ENCODE measurements at places on chromosomes 1 and 21.

- no peak for DNase-seq
Observed at GRCh38 chr1:174938281-174939007, 61.3 kb upstream of the CACYBP start.

DNA sequence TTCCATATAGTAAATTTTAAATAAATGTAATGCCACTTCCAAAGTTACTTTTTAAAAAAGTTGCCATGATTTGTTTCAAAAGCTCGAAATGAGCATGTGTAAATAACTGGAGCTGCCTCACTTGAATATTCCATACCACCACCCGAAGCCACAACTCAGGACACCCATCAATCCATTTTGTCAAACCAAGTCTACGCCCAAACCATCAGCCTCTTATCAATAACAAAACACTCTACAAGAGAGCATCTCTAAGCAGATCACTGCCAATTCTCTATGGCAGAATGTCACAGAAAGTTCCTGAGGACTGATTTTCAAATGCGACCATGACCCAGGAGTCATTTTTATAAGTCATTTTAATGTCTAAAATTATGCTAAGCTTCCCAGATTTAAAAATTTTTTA lies 4.5 kb downstream of the HNRNPR start:
- no peak for DNase-seq

- no peak for DNase-seq
Observed at GRCh38 chr1:242827538-242827937, 303.0 kb upstream of the PLD5 start.

GRCh38 chr1:94792473-94793295 lies 27.5 kb upstream of the SLC44A3 start:
- peak; percentile 72 for DNase-seq

DNA sequence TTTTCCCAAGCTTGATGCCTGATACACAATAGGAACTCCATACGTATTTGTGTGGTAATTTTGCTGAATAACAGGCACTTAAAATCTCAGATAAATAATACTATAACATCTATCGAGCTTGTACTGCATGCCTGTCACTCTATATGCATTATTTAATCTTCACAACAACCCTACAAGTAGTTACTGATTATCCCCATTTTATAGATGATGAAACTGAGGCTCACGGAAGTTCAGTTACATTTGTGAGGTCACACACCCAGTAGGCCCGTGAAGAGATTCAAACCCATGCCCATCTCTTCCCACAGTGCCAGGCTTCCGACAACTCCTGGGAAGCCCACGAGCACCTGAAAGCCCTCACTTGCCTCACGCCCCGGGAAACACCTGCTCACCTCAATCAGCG lies 98.8 kb downstream of the RAVER2 start:
- no peak for DNase-seq

GRCh38 chr1:206931709-206932108 lies 10.0 kb upstream of the FCMR start:
- DNase-seq, result no peak

DNA sequence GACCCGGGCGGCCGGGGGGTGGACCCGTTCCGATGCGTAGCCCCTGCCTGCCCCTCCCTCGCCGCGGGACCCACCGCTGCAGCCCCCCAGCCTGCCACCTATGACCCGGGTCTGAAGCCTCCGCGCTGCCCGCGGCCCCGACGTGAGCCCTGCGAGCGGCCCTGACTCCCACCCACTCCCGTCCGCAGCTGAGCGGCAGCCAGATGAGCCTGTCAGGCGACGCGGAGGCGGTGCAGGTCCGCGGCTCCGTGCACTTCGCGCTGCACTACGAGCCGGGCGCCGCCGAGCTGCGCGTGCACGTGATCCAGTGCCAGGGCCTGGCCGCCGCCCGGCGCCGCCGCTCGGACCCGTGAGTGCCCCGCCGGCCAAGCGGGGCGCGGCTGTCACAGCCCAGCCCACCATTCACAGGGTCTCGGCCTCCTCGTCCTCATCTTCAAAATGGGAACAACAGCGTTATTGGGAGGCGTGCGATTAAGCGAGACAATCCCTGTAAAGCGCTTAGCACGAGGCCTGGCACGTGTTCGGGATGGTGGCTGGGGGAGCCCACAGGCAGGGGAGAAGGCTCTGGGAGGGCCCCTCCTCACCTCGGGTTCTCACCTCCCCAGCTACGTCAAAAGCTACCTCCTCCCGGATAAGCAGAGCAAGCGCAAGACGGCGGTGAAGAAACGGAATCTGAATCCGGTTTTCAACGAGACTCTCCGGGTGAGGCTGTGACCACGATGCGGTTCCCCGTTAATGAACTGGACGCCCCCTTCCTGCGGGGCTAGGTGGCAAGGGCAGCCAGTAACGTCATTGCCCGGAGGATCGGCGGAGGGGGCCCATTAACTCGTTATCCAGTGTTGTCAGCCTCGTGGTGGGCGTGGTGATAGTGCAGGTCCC lies 8.2 kb downstream of the SYTL1 start:
- no peak for DNase-seq
